Cortex of kidney (tissue), 1 donor: ENCODE measurements at places on chromosomes 1 and 21.

DNA sequence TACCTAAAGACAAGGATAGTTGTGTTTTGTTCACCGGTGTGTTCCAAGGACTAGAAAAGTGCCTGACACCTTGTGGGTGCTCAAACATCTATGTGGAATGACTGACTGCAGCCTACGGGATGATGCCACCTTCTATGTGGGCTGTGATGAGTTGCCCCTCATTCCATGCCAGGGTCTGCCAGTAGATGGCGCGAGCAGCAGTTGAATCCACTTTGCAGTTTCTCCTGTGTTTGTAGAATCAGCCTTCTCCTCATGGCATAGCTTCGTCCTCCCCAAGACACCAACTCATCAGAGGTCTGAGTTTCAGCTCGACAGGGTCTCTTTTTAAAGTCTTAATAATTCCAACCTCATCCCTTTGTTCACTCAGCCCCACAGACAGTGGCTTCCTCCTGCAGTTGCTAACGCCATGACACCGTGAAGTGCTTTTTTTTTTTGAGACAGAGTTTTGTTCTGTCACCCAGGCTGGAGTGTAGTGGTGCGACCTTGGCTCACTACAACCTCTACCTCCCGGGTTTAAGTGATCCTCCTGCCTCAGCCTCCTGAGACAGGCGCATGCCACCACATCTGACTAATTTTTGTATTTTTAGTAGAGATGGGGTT lies 133.7 kb downstream of the CAPN8 start:
- DNase-seq, result no peak

GRCh38 chr21:15229390-15229789 lies 164.6 kb upstream of the NRIP1 start:
- no peak for DNase-seq

DNA sequence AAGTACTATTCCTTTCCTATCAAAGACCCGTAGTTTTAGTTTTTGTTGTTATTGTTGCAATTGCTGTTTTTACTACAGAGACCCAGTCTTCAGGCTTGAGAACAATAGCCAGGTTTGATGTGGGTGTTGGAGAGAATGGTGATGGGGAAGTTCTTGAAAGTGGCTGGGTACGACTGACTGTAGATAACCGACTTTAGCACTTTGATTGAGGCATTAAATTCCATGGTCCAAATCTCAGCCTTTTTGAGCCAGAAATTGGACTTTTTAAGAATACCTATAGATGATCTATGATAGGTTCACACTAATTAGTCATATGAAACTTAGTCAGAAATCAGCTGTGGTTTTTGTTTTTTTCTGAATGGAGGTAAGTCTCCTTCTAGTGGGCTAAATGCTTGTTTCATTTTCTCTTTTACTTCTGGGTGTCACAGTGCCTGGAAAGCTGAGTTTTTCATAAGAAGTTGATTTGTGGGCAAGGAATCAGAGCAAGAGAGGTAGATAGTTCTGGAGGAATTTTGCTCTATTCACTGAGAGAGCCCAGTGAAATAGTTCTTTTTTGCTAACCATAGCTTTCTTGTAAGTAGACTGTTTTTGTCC lies 2.8 kb downstream of the PPIH start:
- DNase-seq, result no peak

- no peak for DNase-seq
Measured at GRCh38 chr1:204549313-204549712, 33.1 kb downstream of the MDM4 start.

- DNase-seq, result no peak
Measured at GRCh38 chr1:228074954-228075730, 7.4 kb upstream of the ARF1 start.
